Caco-2 (cell line): ENCODE measurements at places on chromosomes 5 and 9. TPM values are rescaled to one million over a fixed set of nuclear protein-coding genes. Genes with fewer than 3 reads are reported as not detected.

Gene SPINK5
- 2.2 and 4.2 TPM in 2 replicates for total RNA-seq

Gene SNX18
- total RNA-seq: 25.0 and 28.0 TPM in 2 replicates

Gene SLCO6A1
- not detected in 2 replicates for total RNA-seq

Gene SLC44A1
- total RNA-seq: 45.8 and 46.3 TPM in 2 replicates

Gene ADAMTS6
- 0.23 and 0.67 TPM in 2 replicates for total RNA-seq

Gene IL3
- total RNA-seq: not detected in 2 replicates

Gene RLN2
- total RNA-seq: 1.9 and 3.4 TPM in 2 replicates

Gene DOCK8
- total RNA-seq: 15.2 and 15.6 TPM in 2 replicates

Gene DUSP1
- 28.3 and 29.2 TPM in 2 replicates for total RNA-seq

Gene CMBL
- 16.5 and 18.4 TPM in 2 replicates for total RNA-seq

Gene EGFLAM
- not detected in 2 replicates for total RNA-seq

Gene MARCHF3
- total RNA-seq: 0.49 and 0.61 TPM in 2 replicates

Gene TAF1L
- total RNA-seq: not detected in 2 replicates

Gene CDHR2
- total RNA-seq: 0.19 and 0.59 TPM in 2 replicates

Gene SPINK4
- total RNA-seq: 0.97 and 2.1 TPM in 2 replicates

Gene CCL27
- total RNA-seq: not detected in 2 replicates

Gene RASEF
- 0.32 and 0.39 TPM in 2 replicates for total RNA-seq

Gene FGF10
- not detected in 2 replicates for total RNA-seq

Gene NLN
- 34.8 and 36.0 TPM in 2 replicates for total RNA-seq

Gene IFNW1
- total RNA-seq: not detected in 2 replicates

Gene DIPK1B
- total RNA-seq: 40.4 and 40.6 TPM in 2 replicates

Gene MRPS27
- 71.1 and 83.8 TPM in 2 replicates for total RNA-seq

Gene IL4
- not detected in 2 replicates for total RNA-seq

Gene ESM1
- not detected in 2 replicates for total RNA-seq

Gene FBP2
- total RNA-seq: not detected in 2 replicates

Gene CCNO
- 3.1 and 3.9 TPM in 2 replicates for total RNA-seq

Gene MEIKIN
- total RNA-seq: not detected in 2 replicates

Gene SPINK13
- not detected in 2 replicates for total RNA-seq

Gene F2RL2
- not detected in 2 replicates for total RNA-seq
